Keratinocyte (primary cell): ENCODE measurements at places on chromosomes 1 and 21. TPM values are rescaled to one million over a fixed set of nuclear protein-coding genes. Genes with fewer than 3 reads are reported as not detected.

The PROK1 gene
- not detected in 3 replicates for polyA plus RNA-seq

The ADGRL4 gene
- not detected in 3 replicates for polyA plus RNA-seq

DNA sequence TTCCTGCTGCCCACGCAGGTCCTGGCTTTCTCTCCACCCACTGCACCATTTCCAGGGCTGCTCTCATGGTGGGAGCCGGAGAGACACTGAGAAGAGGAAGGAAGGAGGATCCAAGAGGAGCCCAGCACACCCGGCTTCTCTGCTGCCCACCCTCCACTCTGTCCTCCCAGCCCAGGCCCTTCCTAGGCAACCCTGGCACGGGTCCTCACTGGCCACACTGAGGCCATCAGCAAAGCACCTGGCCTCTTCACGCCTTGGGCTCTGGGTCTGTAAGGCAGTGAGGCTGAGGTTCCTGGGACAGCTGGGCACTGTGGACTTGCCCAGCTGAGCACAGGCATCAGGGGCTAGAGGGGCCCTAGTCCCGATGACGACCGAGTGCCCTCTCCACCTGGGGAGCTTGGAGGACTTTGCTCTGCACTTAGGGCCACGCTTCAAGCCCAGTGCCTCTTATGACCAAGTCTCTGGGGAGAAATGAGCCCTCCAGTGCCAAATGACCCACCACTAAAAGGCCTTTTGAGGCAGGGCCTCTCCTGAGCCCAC is 43.1 kb downstream of the PDE9A start:
- H3K27me3 ChIP-seq: peaks cover 4% of the 10 kb centered on the region
- DNase-seq: no peak
- no peak overlapping the region for H3K4me3 ChIP-seq
- H3K4me1 ChIP-seq: no peaks in the 10 kb centered on the region

The BATF3 gene
- not detected in 3 replicates for polyA plus RNA-seq

The RCAN3 gene
- polyA plus RNA-seq: 7.9 to 22.1 TPM (median 13.8 TPM) in 3 replicates
